ENCODE measurements at places on chromosomes 7 and 10. TPM values are rescaled to one million over a fixed set of nuclear protein-coding genes. Genes with fewer than 3 reads are reported as not detected.

Gene FAM237B
- not detected for total RNA-seq

DNA sequence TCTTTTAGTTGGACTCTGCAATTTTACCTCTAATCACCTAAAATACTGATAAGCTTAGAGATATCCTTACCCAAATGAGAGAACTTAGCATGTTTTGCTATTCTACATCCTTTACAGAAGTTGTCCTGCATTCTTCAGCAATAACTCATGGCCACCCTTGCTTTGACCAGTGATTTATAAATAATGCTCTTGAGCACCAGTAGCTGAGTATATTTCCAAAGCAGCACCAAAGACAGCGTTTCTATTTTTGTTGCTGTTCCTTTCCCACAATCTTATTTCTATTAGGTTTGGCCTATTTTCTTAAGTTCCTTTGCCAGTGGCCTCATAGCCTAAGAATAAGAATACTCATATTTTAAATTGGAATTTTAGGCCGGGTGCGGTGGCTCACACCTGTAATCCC, 15.0 kb downstream of the ARPC1A start:
- H3K4me3 ChIP-seq, result no peak overlapping the region
- H3K4me1 ChIP-seq, result no peaks in the 10 kb centered on the region
- no peaks in the 10 kb centered on the region for H3K27me3 ChIP-seq
- no peak overlapping the region for H3K27ac ChIP-seq
- H3K36me3 ChIP-seq, result peaks cover 100% of the 10 kb centered on the region

Gene TMEM26
- total RNA-seq, result 1.3 TPM

- H3K27me3 ChIP-seq, result no peaks in the 10 kb centered on the region
- no peak for DNase-seq
- no peaks in the 10 kb centered on the region for H3K4me1 ChIP-seq
- no peak overlapping the region for H3K27ac ChIP-seq
- no peak overlapping the region for H3K4me3 ChIP-seq
These were observed 51.3 kb downstream of the BRAF start for GRCh38 chr7:140873434-140873833.

GRCh38 chr10:31604646-31605170, 285.7 kb downstream of the ZEB1 start:
- no peak for DNase-seq
- no peak overlapping the region for H3K27ac ChIP-seq
- no peaks in the 10 kb centered on the region for H3K27me3 ChIP-seq
- H3K36me3 ChIP-seq, result no peaks in the 10 kb centered on the region
- no peak overlapping the region for H3K4me3 ChIP-seq

GRCh38 chr7:54080971-54081370, 461.2 kb upstream of the VSTM2A start:
- no peak overlapping the region for H3K4me3 ChIP-seq
- H3K27ac ChIP-seq, result no peak overlapping the region
- DNase-seq, result no peak

Gene VIPR2
- 0.50 TPM for total RNA-seq

- H3K27ac ChIP-seq, result no peak overlapping the region
- H3K27me3 ChIP-seq, result no peaks in the 10 kb centered on the region
- no peak overlapping the region for H3K4me3 ChIP-seq
- DNase-seq, result no peak
- H3K36me3 ChIP-seq, result no peaks in the 10 kb centered on the region
These were observed 40.6 kb upstream of the SEPTIN7 start for GRCh38 chr7:35760143-35760745.

DNA sequence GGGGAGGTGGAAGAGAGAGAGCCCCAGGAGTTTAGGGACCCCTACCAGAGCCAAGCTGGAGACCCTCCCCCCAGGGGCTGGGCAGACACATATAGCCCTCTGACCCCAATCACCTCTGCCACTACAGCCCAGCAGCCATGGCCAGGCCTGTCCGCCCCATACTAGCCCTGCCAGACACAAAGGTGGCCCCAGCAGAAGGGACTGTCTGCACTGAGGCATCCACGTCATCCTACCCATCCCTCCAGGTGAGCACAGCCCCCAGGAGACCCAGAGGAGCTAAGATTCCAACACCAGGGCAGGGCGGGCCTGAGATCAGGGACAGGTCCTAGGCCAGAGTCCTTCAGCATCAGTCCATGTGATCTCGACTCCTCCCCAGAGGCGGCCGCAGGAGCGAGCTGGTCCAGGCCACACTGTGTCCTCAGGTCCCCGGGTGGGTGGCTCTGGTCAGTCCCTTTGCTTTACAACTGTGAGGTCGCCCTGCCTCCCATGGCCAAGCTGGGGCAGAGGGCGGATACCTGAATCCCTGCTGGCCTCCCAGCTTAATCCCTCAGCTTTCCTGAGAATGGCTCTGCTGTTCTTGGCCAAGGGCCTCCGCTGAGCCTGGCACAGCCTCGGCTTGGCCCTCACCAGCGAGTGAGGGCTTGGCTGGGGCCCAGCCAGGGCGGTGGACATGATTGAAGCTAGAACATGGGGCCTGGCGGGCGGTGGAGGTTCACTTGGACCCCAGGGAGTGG, 14.3 kb upstream of the ELN start:
- H3K27me3 ChIP-seq, result no peaks in the 10 kb centered on the region
- H3K4me3 ChIP-seq, result no peak overlapping the region
- no peak for DNase-seq
- H3K4me1 ChIP-seq, result no peaks in the 10 kb centered on the region

Gene TCAF2
- total RNA-seq, result 1.8 TPM

- no peaks in the 10 kb centered on the region for H3K27me3 ChIP-seq
- no peak for DNase-seq
- no peak overlapping the region for H3K27ac ChIP-seq
- H3K36me3 ChIP-seq, result no peaks in the 10 kb centered on the region
- peaks cover 57% of the 10 kb centered on the region for H3K4me1 ChIP-seq
These were observed 3.4 kb downstream of the SNX10 start for GRCh38 chr7:26295015-26295414.

- no peak overlapping the region for H3K4me3 ChIP-seq
- no peaks in the 10 kb centered on the region for H3K36me3 ChIP-seq
- no peak overlapping the region for H3K27ac ChIP-seq
- DNase-seq, result no peak
- H3K27me3 ChIP-seq, result no peaks in the 10 kb centered on the region
- no peaks in the 10 kb centered on the region for H3K4me1 ChIP-seq
These were observed 211.3 kb downstream of the BICC1 start for GRCh38 chr10:58723966-58724365.

DNA sequence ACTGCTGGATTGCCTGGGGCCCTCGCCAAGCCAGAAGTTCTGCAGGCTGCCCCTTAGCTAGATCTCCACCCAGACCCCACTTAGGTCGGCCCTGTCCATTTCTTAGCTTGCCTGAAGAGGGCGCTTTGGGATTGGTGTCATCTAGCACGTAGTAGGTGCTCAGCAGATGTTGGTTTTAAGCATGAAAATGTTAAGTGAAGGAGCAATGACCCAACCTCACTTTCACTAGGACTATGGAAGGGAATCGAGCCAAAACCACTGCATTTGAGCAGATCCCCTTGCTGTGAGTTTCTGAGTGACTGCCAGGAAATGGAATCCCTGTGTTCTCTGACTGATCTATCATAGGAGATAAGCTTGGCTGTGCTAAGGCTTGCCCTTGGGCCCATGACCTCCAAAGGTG, 131.7 kb upstream of the EEPD1 start:
- H3K4me1 ChIP-seq, result peaks cover 4% of the 10 kb centered on the region
- no peak for DNase-seq
- no peak overlapping the region for H3K27ac ChIP-seq
- no peaks in the 10 kb centered on the region for H3K36me3 ChIP-seq
- H3K27me3 ChIP-seq, result no peaks in the 10 kb centered on the region

Gene REPIN1
- 81.4 TPM for total RNA-seq

- DNase-seq, result no peak
- H3K4me3 ChIP-seq, result no peak overlapping the region
- no peaks in the 10 kb centered on the region for H3K27me3 ChIP-seq
- H3K27ac ChIP-seq, result no peak overlapping the region
- H3K36me3 ChIP-seq, result no peaks in the 10 kb centered on the region
These were observed 5.7 kb downstream of the MTURN start for GRCh38 chr7:30140456-30140855.

DNA sequence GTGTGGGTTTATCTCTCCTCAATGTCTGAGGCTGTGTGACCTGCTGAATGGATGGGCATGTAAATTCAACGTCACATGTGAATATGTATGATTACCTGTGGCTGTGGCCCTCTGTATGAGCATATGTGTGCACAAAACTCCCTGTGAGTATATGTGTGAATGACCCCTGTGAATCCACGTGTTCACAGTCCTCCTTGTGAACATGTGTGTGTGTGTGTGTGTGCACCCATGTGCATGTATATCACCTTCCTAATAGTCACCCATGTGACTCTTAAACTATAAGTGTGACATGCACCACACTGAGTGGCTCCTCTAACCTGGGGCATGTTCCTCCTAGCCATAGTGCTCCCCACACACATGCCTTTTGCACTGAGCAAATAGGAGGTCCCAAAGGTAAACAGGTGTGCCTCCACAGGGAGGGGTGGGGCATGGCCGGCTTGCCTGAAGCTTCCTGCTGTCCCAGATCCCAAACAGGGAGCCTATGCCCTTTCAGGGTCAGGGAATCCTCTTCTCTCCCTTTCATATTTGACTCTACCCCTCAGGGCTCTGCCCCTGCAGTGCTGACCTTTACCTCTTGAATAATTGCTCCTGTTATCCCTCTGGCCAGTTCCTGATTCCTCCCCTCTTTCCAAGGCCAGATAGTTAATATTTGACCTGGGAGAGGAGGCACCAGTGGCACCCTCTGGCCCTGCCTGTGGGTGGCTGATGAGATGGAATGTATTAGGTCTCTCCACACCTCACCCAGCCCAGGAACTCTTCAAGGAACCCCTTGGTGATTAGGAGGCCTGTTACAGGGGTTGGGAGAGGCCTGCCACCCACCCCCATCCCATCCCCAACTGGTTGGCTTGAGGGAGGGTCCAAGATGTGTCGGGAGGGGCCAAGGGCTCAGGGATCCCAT, 1.9 kb downstream of the SEMA4G start:
- peaks cover 5% of the 10 kb centered on the region for H3K4me1 ChIP-seq
- H3K36me3 ChIP-seq, result peaks cover 6% of the 10 kb centered on the region
- peaks cover 15% of the 10 kb centered on the region for H3K27me3 ChIP-seq
- DNase-seq, result no peak

- no peak overlapping the region for H3K4me3 ChIP-seq
- H3K4me1 ChIP-seq, result no peaks in the 10 kb centered on the region
- H3K27ac ChIP-seq, result no peak overlapping the region
- no peak for DNase-seq
- no peaks in the 10 kb centered on the region for H3K27me3 ChIP-seq
These were observed 15.8 kb upstream of the DUSP5 start for GRCh38 chr10:110481919-110482318.

Data from left lung (tissue), 14 donors.